ENCODE measurements at places on chromosomes 16 and 17. TPM values are rescaled to one million over a fixed set of nuclear protein-coding genes. Genes with fewer than 3 reads are reported as not detected.
A peak's percentile ranks its signal among the peaks of the same experiment; 100 is the strongest.

DNA sequence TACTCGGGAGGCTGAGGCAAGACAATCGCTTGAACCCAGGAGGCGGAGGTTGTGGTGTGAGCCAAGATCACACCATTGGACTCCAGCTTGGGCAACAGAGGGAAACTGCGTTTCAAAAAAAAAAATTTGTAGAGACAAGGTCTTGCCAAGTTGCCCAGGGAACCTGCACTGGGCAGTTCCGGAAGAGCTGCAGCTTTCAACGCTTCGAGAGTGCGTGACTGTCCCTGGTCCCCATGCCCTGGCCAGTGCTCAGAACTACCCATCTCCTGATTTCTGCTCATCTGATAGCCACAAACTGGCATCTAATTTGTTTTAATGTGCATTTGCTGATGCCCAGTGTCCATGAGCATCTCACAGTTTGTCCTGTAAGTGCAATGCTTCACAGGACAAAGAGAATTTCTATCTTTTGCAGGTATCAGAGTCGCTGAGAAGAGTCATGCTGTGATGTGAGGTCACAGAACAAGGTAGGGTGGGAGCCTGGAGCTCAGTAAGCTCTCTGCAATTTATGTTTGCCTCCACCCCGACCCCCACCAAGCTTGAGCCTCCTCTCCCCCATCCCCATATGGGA is 3.9 kb downstream of the ACTG1 start:
- DNase-seq = no peak

- DNase-seq = no peak
Measured at GRCh38 chr17:49949634-49950033, 19.4 kb upstream of the DLX4 start.

Gene PRSS36
- 0.09 TPM for total RNA-seq

- no peak for DNase-seq
Measured at GRCh38 chr17:38741921-38742410, 6.2 kb downstream of the PCGF2 start.

Gene C16orf89
- total RNA-seq = not detected

DNA sequence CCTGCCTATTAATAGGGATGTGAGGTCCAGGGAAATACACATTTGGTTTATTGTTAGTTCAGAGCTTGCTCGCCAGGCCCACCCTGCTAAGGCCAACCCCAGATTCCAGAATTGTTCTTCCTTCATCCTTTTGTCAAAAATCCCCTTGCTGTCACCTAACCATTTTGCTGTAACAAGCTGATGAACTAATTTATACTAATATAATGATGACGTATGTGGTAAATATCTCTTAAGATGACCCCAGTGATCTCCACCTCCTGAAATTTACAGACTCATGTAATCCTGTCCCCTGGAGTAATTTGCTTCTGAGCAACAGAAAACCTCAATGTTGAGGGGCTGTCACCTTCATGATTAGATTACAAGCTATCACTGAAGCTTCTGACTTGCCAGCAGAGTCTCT is 236.3 kb upstream of the N4BP1 start:
- DNase-seq = no peak

- DNase-seq = no peak
Measured at GRCh38 chr16:35753559-35754390, 2294.4 kb downstream of the TP53TG3F start.

Gene CHD9
- total RNA-seq = 46.6 TPM

GRCh38 chr17:62870552-62870971 is 62.4 kb upstream of the MARCHF10 start:
- no peak for DNase-seq

Gene MED13
- total RNA-seq = 64.0 TPM

DNA sequence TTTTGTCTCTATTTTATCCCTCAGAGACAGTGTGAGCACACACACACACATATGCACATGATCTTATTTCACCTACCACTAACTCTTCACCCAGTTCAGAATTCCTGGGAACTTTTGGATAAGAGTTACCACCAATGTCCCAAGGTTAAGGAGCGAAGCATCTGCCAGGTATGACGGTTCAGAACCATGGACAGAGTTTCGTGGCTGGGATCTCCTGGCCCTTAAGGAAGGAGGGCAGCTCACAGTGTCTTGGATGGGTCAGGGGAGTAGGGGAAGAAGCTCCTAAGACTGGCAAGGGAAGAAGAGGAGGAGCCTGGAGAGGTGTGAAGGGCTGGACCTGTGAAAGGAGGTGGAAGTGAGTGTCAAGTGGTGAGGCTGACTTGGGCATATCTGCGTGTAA is 23.0 kb upstream of the TMEM132E start:
- no peak for DNase-seq

Gene ENDOV
- 10.7 TPM for total RNA-seq

- DNase-seq = no peak
Measured at GRCh38 chr17:18187821-18188761, 4.5 kb downstream of the ALKBH5 start.

- no peak for DNase-seq
Measured at GRCh38 chr16:31664683-31665482, 137.2 kb downstream of the AHSP start.

Gene BTBD17
- not detected for total RNA-seq

Gene XAF1
- 6.7 TPM for total RNA-seq

GRCh38 chr16:65062736-65063583 is 58.9 kb downstream of the CDH11 start:
- DNase-seq = no peak

Gene EXOSC6
- total RNA-seq = 13.1 TPM

DNA sequence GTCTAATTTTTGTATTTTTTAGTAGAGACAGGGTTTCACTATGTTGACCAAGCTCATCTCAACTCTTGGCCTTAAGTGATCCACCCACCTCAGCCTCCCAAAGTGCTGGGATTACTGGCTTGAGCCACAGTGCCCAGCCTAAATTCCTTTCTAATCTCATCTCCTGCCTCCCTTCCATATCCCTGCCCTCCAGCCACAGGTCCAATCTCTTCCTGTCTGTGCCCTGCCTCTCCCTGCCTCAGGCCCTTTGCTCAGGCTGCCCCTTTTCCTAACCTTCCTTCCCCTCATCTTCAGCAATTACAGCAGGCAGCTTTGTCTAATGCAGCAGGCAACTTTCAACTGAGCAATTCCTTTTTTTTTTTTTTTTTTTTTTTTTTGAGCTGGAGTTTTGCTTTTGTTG is 46.8 kb downstream of the CFAP20 start:
- DNase-seq = no peak

Gene SSTR5
- not detected for total RNA-seq

DNA sequence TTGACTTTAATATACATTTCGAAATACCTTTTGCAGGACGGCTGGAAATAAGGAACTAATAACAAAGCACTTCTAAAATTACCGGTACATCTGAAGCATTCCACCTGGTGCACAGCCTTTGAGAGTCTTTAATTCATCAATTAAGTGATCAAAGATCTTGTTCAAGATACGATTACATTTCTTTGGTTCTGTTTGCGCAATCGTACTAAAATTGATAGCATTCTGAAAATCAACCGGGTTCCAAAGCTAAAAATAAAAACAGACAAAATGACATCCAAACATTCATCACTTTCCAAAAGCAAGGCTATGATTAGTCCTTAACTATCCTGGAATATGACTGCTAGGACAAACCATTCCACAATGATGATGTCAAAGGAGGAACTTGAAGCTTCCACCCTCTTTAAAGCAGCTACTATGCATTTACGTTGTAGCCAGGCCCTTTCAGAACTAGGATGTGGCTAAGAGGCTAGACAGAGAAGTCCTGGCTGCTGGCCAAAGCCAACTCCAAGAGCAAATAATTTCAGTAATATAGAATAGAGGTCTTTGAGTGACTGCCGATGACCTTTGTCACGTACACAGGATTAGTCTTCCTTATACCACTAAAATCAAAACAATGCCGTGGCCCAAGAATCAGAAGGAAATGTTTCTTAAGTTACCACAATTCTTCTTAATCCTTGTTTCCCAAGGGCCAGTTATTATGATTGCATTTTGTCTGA is 299.8 kb upstream of the PSMD7 start:
- no peak for DNase-seq

- peak; percentile 41 for DNase-seq
Measured at GRCh38 chr17:66829386-66829864, 5.5 kb upstream of the CACNG5 start.

All from liver (tissue), 10 donors.